ENCODE measurements at places on chromosomes 7 and 10. TPM values are rescaled to one million over a fixed set of nuclear protein-coding genes. Genes with fewer than 3 reads are reported as not detected.

- no peak for DNase-seq
Observed at GRCh38 chr10:91616137-91616536, 16.7 kb downstream of the PPP1R3C start.

- DNase-seq: peak; percentile 51
Observed at GRCh38 chr10:13528875-13529713, at the start of gene BEND7. TSS of gene BEND7 (minus strand) at chr10:13529014. CDS start at chr10:13528533, 481 bp downstream.

DNA sequence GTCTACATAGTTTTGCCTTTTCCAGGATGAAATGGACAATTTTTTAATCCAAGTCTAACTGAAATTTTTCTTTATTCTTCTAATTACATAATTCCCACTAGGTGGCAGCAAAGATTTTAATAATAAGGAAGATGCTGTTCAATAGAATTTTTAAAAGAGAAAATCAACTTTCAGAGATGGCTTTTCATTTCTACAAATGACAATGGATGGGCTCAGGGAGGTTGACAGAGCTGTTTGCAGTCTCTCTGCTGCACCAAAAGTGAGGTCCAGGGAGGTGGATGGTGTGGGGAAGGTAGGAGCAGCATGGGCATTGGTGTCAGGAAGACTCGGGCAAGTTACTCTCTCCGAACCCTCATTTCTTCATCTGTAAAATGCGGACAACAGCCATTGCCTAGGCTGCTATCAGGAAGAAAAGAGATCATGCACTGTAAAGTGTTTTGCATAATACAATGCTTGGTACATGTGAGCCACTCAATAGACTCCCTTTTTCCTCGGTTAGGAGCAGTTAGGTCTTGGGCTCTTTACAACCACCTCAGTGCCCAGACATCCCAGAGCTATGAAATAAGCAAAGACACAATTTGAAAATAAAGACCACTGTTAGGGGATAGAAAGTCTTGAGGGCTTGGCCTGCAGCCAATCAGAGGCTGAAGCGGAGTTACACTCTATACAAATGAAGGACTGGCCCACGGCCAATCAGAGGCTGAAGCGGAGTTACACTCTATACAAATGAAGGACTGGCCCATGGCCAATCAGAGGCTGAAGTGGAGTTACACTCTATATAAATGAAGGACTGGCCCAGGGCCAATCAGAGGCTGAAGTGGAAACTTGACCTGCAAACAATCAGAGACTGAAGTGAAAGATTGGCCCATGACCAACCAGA lies 107.1 kb downstream of the ABLIM1 start:
- DNase-seq: peak; percentile 75

- no peak for DNase-seq
Observed at GRCh38 chr7:50926049-50926448, 143.4 kb upstream of the GRB10 start.

FGFBP3 gene
- 0.40 TPM for total RNA-seq

EVX1 gene
- not detected for total RNA-seq

All from lung microvascular endothelial cell (primary cell).